ENCODE measurements at places on chromosomes 11 and 22. TPM values are rescaled to one million over a fixed set of nuclear protein-coding genes. Genes with fewer than 3 reads are reported as not detected.

APLNR gene
- 0.03 TPM for total RNA-seq

SCGB1A1 gene
- 0.37 TPM for total RNA-seq

C11orf97 gene
- total RNA-seq = not detected

PATE2 gene
- not detected for total RNA-seq

RAB38 gene
- 0.94 TPM for total RNA-seq

OTOG gene
- not detected for total RNA-seq

C11orf91 gene
- 1.2 TPM for total RNA-seq

RTN4RL2 gene
- total RNA-seq = 90.3 TPM

TCN1 gene
- total RNA-seq = 0.63 TPM

ANGPTL5 gene
- total RNA-seq = 0.14 TPM

PGM2L1 gene
- total RNA-seq = 17.2 TPM

VSIG10L2 gene
- not detected for total RNA-seq

NUDT22 gene
- total RNA-seq = 38.4 TPM

TSPO gene
- total RNA-seq = 142 TPM

SCN2B gene
- not detected for total RNA-seq

YAP1 gene
- total RNA-seq = 58.6 TPM
